ENCODE measurements at places on chromosomes 1 and 21.

GRCh38 chr1:229507502-229507901, 639 bp downstream of the NUP133 start:
- DNase-seq = no peak

GRCh38 chr1:68717330-68717729, 220.4 kb upstream of the DEPDC1 start:
- DNase-seq = no peak

DNA sequence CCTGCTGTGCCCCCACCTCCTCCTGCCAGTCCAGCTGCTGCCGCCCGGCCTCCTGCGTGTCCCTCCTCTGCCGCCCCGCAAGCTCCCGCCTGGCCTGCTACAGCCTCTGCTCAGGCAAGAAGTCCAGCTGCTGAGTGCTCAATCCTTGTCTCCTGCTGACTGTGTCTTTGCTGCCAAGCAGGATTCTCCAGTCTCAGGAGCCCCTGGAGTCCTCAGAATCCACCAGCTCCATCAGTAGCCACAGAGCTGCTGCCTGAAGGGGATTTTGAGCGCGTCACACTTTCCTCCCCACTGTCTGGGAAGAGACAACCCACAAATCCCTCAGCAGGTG, 973 bp downstream of the KRTAP10-11 start:
- no peak for DNase-seq

- DNase-seq = no peak
Observed at GRCh38 chr1:110643879-110644472, 30.8 kb downstream of the KCNA3 start.

GRCh38 chr1:2584686-2585317, 1.8 kb upstream of the PRXL2B start:
- no peak for DNase-seq

GRCh38 chr1:77413541-77414335, 131.9 kb downstream of the AK5 start:
- DNase-seq = no peak

DNA sequence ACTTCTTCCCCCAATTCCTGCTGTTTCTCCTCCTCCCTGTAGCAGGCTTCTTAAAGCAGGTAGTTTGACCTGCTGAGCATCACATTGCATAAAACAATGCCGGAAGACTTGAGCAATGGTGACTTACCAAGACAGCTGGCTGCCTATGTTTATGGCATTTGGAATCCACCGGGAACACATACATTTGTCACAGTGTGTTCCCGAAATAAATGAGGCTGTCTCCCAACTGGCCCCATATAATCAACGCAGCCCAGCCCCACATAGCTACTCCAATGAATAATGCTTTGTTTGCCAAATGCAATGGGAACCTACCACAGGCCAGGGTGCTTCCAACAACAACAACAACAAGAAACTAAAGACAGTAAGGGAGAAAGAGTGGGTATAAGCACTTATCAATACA, 186.1 kb upstream of the MAP1LC3C start:
- no peak for DNase-seq

DNA sequence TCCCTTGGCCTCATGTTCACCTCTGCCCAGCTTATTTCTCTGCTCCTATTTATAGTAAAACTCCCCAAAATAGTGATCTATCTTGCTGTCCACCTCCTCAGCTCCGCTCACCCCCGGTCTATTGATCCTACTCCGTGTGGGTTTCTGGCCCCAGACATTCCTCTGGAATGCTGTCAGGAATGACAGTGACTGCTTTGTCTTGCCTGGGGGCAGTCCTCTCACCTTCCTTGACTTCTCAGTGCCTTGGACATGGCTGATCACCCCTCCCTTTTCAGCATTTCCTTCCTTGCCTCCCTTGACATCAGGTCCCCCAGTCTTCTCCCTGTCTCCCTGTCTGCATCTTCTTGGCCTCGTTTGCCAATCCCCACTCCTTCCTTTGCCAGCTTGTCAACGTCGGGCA, 108.1 kb upstream of the BACE2 start:
- no peak for DNase-seq

GRCh38 chr1:76759950-76760349, 107.3 kb upstream of the ST6GALNAC5 start:
- DNase-seq = no peak

DNA sequence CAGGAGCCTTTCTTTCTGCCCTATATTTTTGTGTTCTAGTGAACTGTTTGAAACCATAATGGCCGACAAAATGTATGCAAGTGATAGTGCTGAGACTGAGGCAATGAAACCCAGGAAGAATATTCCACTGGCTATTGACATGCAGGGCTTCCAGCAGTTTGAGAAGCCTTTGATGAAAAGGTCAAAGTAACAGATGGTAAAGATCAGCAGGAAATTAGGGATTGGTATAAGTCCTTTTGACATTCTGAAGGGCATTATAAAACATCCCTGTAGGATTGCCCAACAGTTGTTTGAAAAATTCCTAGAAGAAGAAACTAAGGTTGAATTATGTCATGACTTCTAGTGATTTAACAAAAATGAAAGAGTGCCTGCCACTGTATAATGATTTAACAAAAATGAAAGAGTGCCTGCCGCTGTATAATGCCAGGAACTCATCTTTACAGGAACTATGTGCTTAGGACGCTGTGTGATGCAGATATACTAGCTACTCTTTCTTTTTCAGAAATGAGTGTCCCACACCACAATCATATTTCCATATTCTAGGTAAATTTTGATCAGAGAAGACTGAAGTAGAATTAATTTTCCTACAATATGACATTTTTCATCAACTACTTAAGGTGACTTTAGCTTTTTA, 283.9 kb upstream of the ST6GALNAC5 start:
- no peak for DNase-seq

DNA sequence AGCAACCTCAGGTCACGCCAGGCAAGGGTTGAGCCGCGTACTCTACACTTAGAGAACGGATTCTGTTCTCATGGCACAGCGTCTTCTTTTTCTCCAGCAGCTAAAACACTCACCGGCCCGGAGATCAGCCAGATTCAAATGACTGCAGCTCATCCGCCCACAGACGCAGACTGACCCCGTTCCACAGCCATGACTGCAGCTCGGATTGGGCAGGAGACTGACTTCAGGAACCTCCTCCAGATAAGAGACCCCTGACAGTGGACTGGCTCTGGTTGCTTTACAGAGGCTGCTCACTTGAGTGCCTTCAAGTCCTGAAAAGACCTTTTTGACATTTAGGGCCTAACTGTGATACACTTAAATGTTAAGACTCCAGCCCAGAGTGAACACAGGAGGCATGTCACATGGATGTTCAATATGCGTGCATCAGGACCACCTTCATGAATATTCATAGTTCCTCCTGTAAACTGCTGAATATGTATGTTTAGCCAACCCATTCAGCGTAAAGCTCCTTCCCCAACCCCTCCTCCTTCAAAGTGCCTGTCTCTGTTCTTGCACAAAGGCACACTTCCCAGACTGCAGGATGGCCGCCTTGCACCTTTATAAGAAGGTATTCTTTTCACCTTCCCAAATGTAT, 42.6 kb downstream of the BACE2 start:
- no peak for DNase-seq

GRCh38 chr1:183840140-183840539, 35.2 kb downstream of the RGL1 start:
- DNase-seq = no peak

GRCh38 chr1:223332997-223333396, 31.0 kb downstream of the SUSD4 start:
- DNase-seq = no peak

DNA sequence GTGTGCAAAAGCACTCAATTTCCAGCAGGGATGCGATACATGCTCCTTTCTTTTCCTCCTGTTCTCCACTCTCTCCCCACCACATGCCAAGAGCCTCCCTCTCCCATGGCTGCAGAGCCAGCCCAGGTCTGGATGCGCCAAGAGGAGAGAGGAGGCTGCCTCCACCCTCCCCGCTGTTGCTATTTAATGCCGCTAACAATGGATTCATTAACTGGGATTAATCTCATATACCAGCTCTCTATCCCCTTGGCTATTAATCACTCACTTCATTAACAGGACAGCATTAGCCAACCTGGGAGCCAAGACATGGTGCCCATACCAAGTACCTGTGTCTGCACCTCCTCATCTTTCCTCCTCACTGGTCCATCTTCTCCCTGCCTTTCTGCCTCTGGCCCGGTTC, 49.1 kb upstream of the SCMH1 start:
- no peak for DNase-seq

GRCh38 chr1:116334868-116335635, 38.0 kb upstream of the ATP1A1 start:
- DNase-seq = no peak

- DNase-seq = no peak
Observed at GRCh38 chr21:34834290-34834689, 165.5 kb downstream of the CLIC6 start.

DNA sequence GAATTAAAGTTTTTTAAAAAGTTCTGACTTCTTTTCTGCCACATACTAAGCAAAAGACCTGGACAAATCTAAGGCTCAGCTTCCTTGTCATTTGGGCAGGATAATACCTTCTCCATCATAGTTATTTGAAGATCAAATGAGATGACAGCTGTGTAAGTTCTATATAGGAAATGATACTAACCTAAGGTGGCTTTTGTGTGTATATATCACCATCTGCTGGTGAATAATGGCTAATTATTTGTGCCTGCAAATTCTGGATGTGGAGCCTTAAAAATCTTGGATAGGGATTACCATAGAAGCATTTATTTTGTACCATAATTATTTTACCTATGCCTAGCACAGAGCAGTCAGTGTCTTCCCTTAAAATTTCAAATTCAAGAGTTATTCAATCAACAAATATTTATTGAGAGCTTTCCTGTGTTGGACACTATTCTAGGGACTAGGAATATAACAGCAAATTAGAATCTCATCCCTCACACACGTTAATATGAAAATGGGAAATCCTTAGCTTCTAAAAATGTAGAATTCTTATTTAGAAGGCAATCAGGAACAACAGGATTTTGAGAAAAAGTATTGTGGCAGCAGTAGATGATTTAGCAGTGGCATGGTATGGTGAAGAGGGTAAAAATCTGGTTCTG, 89.8 kb downstream of the TMEM200B start:
- no peak for DNase-seq

DNA sequence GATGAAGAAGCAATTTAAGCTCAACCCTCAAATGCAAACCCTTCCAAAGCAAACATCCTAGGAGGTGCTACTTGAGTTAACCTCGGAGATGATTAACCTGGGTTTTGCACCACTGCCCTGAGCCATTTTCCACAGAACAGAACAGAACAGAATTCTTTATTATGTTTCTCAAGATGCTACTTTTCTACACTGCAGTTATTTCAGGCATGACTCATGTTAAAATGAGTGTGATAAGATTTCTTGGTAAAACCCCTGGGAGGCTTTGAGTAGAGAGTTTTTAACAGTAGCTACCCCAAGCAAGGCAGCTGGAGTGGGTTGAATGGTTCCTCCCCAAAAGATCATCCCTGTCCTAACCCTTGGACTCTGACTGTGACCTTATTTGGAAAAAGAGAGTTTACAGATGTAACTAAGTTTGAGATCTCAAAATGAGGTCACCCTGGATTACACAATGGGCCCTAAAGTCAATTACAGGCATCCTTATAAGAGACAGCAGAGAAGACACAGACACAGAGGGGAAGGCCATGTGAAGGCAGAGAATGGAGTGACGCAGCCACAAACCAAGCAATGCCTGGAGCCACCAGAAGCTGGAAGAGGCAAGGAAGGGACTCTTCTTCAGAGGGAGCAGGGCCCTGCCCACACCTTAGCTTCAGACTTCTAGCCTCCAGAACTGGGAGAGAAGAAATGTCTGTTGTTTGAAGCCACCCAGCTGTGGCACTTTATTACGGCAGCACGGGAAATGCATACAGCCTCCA, 153.4 kb downstream of the ETS2 start:
- DNase-seq = no peak

- no peak for DNase-seq
Observed at GRCh38 chr1:66274634-66275033, 259.3 kb upstream of the SGIP1 start.

DNA sequence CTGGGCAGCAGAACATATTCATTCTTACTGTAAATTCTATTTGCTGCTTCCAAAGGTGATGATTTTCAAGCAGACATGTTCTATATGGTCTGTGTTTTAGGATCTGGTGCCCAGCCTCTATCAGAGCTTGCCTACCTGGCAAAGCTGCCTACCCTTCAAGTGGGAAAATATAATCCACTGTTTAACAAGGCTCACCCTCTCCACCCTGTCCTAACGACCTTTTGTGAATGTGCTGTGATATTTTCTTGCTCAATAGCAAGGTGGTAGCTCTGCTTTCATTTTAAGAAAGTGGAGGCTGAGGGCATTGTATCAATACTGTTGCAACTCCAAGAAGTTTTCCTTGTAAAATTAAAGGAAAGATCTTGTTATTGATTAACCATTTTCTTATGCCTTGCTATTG, 26.0 kb upstream of the AGO1 start:
- DNase-seq = no peak

DNA sequence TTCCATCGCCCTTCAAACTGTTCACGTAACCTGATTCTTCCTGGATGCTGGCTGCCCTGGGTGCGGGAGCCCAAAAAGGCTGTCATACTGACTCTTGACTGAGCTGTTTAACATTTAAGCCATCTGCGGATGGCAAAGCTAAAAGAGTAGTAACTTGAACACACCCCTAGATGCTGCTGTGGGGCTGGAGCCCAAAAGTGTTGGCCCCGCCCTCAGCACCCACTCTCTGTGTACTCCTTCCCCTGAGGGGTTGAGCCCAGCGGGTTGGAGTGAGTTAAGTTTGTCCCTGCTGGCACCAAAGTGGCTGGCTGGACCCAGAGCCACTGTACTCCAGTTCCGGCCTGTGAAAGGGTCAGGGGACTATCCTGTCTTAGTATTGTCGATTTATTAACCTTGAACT, 640.6 kb downstream of the PTPRU start:
- no peak for DNase-seq

GRCh38 chr1:6743189-6744101, 41.8 kb upstream of the CAMTA1 start:
- no peak for DNase-seq

DNA sequence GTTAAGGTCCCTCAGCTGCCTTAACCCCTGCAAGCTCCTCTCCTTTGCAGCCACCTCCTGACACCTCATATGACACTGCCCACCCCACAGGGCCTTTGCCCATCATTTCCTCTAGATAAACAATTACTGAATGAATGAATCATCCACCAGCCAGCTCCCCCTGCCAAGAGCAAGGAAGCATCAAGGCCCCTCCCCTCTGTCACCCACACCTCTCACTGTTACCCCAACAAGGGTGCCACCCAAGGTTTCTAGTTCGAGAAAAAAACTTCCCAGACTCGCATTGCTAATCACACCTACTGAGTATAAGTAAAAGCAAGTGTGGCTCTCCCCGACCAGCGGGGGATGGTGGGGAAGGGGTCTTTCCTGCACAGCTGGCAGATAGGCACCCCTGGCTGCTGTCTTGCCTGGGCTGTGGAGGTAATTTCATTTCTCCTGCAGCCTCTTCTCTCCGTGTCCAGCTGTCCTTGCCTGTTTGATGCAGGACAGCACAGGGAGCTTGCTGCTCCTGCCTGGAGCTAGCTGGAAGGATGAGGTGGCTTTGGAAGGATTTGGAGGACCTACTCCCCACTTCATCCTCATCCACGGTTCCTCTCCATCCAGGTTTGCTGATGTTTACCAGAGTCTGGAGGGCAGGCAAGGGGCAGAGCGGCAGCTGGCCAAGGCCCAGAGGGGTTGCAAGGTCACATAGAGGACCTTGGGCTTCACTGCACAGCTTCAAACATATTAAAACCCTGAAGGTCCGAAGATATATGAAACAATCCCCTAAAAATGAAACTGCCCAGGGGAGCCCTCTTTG, 33.1 kb upstream of the LBR start:
- no peak for DNase-seq

- DNase-seq = no peak
Observed at GRCh38 chr1:187264995-187265602, 436.4 kb downstream of the PLA2G4A start.

- DNase-seq = no peak
Observed at GRCh38 chr1:32372149-32372756, 9.9 kb downstream of the TSSK3 start.

- DNase-seq = no peak
Observed at GRCh38 chr1:111193712-111194480, 6.5 kb downstream of the DENND2D start.
